ENCODE measurements at places on chromosomes 5 and 9.

DNA sequence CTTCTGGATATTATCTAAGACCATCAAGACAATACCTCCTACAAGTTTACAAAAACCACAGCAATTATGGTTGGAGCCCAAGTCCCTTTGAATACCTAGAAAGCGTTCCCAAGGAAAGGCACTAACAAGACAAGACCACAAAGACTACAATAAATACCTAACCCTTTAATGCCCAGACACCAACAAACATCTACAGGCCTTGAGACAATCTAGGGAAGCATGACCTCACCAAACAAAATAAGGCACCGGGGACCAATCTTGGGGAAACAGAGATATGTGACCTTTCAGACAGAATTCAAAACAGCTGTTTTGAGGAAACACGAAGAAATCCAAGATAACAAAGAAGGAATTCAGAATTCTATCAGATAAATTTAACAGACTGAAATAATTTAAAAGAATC lies 37.8 kb downstream of the OXCT1 start:
- no peak for DNase-seq

DNA sequence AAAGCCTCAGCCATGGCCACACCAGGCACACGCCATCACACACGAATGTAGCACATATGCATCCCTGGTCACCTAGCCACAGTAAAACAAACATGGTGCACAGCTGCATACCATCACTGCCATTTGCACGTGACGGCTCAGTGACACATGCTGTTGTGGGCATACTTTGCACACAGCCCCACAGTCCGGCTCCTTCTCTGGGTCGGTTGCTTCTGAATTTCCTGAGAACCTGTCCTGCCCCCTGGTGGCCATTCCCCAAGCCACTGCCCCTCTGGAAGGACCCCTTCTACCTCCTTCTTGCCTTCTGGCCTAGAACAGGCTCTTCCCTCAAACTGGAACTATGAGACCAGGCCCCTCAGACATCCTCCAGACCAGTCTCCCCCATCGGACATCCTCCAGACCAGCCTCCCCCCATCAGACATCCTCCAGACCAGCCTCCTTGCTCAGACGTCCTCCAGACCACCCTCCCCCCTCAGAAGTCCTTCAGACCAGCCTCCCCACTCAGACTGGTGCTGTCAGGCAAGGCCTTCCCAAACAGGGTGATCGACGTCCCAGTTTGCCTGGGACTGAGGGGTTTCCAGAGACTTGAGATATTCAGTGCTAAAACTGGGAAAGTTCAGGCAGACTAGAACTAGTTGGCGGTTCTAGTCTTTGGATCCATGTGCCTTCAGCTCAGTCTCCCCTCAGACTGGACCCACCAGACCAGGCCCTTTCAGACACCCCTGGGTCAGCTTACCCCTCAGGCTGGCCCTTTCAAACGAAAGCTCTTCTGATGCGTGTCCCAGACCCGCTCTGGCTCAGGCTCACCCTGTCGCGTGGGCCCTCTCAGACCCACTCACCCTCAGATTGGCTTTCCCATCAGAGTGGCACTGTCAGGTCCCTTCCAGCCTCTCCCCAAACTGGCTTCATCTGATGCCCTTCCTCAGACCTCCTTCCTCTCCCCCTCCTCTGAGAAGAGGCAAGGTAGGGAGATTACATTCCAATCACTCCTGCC lies 24.3 kb upstream of the ENHO start:
- peak; percentile 69 for DNase-seq

GRCh38 chr5:59709846-59710245 lies 183.7 kb downstream of the PDE4D start:
- no peak for DNase-seq

DNA sequence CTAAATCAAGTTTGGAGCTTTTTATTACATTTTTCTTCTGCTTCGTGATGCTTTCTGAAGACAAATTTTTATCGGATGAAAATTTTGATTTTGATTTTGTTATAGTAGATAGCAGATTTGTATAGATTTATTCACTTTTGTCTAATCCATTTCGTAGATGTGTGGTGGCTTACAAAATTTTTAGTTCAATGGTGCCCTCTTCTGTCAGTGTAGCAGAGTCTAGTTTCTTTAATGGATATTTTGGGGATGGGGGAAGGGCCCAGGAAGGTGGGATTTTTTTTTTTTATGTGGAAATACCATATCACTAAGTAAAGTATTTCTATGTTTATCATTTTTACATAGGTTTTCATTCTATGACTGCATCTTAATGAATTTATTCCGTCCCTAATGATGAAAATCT lies 259.9 kb upstream of the TARS1 start:
- DNase-seq, result no peak

GRCh38 chr9:108003526-108003925 lies 514.0 kb upstream of the KLF4 start:
- DNase-seq, result no peak

GRCh38 chr9:34591917-34592866 lies 2.7 kb upstream of the CNTFR start:
- DNase-seq, result no peak

- no peak for DNase-seq
Observed at GRCh38 chr9:77447646-77448045, 200.5 kb downstream of the GNA14 start.

DNA sequence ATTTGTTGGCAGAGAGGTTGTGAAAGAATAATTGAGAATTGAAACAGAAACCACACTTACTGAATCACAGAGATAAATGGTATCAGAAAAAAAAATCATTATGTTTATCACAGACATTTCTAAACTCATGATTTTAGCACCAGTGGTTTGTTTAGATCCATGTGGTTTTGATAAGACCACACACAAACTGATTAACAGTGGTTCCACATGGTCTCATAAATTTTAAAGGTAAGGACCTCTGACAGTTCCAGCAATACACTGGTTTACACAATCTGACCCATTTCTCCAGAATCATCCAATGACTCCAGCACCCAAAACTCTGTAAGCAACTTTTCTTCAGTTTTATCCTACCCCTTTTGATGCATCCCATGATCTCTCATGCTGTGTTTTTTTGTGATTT lies 261.2 kb downstream of the ANXA1 start:
- DNase-seq, result no peak

DNA sequence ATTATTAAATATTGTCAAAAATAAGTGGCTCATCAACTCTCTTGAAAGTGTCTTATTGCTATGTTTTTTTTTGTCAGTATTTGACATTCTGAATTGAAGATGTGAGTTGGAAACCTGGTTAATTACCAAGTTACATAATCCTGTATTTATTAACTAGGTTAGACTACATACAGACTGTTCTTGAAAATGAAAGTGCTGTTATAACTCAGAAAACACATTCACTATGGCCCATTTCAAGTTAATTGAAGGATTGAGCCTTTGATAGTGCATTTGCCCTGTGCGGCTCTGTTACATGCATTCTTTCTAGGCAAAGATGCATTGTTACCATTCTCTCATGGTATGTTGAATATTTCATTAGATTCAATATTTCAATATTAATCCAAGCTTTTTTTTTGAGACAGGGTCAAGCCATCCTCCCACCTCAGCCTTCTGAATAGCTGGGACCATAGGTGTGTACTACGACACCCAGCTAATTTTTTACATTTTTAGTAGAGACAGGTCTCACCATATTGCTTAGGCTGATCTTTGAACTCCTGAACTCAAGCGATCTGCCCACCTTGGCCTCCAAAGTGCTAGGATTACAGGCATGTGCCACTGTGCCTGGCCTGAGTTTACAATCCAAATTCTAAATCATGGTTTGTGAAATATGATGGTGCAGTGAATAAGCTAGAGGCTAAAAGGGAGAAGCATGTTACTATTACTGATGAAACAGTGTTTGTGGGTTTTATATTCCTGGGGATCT lies 10.0 kb downstream of the CTNNA1 start:
- DNase-seq, result no peak

Measured in left hindlimb (tissue), 1 donor.